ENCODE measurements at places on chromosomes 16 and 17.

GRCh38 chr16:57358086-57358420 lies 530 bp upstream of the CCL22 start:
- DNase-seq = no peak

DNA sequence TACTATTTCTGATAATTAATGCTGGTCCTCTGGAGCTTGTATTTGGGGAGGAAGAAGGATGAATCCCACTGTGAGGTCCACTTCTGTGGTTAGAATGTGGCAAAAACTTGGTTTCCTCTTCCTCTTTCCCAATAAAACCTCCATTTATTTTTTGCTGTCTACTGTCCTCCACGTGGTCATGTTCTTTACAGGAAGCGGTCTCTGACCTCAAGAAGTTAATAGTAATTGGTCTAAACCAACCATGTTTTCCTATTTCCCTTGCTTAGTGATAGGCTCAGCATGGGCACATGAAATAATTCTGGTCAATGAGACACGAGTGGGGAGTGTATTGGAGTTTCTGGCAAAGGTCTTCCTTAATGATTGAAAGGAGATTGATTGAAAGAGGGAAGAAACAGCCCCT lies 33.9 kb downstream of the CHP2 start:
- DNase-seq = no peak

- no peak for DNase-seq
Measured at GRCh38 chr16:79914961-79915720, 314.6 kb upstream of the MAF start.

DNA sequence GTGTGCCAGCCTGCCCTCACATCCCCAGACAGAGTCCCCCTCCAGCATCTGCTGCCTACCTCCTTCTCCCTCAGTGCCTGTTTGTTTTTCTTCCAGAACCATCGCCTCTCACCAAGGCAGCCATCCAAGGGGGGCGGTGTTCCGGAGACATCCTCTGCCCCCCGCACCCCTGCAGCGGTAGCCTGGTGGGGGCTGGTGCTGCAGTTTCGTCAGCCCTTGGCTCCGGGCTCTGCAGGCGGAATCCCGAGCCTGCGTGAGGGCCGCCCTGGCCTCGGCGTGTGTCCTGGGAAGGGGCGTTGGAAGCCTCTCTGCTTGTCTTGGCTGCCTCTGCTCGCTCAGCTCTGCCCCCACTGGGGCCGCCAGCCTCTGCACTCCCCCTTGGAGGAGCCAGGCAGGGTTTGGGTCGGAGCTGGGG lies 126.0 kb upstream of the CIBAR2 start:
- no peak for DNase-seq

- no peak for DNase-seq
Measured at GRCh38 chr16:85928401-85928820, 29.4 kb downstream of the IRF8 start.

GRCh38 chr16:49183911-49184310 lies 97.7 kb downstream of the CBLN1 start:
- DNase-seq = no peak

- DNase-seq = no peak
Measured at GRCh38 chr17:68711858-68712257, 110.7 kb upstream of the FAM20A start.

GRCh38 chr16:1414532-1415260 lies at the start of gene UNKL:
TSS of gene UNKL (minus strand) at chr16:1414704. CDS start at chr16:1414691, 13 bp downstream.
- peak; percentile 78 for DNase-seq

GRCh38 chr17:82528484-82529265 lies 9.1 kb downstream of the FOXK2 start:
- no peak for DNase-seq

GRCh38 chr16:74297145-74297665 lies 591 bp downstream of the PSMD7 start:
- DNase-seq = no peak

DNA sequence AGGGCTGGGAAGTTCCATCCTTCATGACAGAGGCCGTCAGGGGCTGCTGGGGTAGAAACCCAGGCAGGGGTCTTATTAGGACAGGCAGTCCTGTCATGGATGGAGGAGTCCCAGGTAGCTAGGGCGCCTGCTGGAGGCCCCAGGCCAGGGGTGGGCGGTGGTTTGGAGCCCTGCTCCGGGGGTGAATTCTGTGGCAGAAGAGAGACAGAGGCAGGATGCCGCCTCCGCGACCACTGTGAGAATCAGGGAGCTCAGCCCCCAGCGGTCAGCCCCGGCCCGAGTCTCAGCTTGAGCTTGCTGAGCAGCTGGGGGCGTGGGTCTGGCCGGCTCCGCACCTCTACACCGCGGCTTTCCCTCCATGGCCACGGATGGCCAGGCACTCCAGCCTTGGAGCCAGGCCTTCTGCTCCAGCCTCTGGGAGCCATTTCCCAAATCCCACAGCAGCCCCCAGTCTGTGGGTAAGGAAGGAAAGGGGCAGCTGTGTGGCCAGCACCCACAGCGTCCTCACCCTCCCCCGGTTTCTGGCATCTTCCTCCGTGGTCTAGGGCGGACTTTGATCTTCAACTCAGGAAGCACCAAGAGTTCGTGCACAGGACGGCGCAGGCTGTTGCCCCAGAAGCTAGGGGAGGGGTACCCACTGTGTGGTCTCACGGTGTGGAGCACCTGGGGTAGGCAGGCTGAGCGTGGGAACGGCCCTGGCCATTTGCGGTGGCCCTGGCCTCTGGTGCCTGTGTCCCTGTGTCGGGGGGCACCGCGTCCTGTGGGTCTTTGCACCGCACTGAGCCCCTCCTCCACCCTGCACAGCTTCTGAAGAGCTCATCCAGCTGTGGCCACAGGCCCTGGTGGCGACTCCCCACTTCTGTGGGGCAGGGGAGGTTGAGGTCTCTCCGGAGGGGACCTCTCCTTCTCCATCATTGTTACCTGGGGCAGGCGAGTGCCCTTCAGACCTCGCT lies 14.1 kb downstream of the CD7 start:
- no peak for DNase-seq

- DNase-seq = no peak
Measured at GRCh38 chr16:24713379-24713778, 16.1 kb upstream of the TNRC6A start.

DNA sequence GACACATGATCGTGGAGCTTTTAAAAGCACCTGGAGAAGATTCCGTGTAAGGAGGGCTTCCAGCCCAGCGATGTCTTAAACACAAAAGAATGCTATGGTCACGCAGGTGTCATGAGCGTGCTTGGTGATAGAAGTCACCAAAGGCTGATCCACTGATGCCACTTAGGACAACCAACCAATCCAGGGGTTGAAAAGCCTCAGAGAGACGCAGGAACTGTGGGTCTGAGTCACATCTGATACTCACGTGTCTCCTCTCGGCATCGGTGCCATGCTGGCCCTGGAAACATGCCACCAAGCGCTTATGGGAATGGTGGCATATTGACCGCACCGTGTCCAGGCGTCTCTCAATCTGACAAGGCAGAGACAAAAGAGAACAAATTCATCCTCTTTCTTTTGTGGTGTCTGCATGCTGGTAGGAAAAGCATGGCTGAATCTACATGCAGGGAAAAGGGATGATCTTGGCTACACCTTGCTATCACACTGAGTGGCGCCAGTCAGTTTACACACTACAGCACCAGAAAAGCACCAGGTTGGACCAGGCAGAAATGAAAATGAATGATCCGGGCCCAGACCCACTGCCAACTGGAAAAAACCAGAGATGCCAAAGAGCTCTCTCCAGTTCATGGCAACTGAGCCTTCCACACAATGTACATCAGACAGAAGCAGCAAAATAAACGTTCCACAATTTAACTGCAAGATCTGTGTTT lies 38.0 kb downstream of the ARHGAP17 start:
- no peak for DNase-seq

DNA sequence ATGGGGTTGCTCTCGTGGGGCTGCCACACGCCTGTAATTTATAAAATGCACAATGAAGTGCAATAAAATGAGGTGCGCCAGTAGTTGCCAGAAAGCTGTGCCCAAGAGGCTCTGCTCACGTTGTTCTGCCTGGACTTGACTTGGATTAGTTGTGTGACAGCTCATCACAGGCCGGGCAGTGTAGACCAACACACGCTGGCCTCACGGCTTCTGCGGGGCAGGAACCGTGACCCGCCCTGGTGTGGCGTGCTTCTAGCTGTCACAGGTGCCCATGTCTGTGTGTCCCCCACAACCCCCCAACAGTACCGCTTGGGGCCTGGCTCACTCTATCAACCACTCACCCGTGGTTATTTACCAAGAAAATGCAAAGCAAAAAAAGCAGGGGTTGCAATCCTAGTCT lies 112.2 kb upstream of the ZNF750 start:
- no peak for DNase-seq

- DNase-seq = no peak
Measured at GRCh38 chr17:14157822-14158221, 78.8 kb downstream of the CDRT15 start.

DNA sequence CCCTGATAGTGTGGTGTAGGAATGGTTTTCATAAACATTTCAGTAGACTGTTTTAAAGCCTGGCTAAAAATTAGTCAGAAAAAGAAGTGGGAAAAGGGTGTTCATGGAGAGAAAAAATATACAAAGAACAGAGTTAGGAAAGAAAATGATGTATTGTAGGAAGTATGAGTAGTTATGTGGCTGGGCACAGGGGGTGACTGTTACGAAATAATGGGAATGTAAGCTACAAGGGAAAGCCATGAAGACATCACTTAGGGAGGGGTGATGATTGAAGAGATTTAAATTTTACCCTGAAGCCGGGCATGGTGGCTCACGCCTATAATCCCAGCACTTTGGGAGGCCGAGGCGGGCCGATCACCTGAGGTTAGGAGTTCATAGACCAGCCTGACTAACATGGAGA lies 55.3 kb downstream of the NUP88 start:
- DNase-seq = no peak
